Fibroblast of skin of right biceps (primary cell): ENCODE measurements at places on chromosomes 2 and 18.

DNA sequence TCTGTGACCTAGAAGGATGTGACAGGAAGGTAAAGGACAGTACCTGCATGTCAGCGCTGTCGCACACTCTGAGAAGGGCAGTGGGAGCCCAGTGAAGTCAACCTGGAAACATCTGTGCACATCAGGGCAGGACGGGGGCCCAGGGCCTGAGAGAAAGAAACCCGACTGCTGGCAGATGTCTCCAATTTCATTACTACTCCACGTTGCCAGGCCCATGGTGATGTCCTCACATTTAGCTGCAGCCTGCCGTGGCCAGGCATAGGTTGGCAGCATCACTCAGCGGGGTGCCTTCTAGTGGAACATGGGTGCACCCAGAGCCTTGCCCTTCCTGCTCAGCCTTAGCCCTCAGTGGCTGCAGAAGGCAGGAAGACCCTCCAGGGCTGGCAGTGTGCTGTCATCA lies 72.3 kb upstream of the FOSL2 start:
- DNase-seq = no peak

DNA sequence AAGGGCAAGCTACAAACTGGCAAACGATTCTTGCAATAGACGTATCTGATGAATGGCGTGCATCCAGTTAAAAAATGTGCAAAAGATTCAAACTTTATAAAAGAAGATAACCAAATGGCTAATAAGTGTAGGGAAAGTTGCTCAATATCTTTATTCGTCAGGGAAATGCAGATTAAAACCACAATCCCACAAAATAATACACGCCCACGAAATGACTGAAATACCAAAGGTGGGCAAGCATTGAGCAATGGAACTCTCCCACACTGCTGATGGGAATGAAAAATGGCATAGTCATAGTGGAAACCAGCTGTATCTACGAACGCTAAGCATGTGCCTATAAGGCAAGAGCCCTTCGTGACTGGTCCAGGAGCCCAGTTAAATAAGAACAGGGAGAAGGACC lies 168.6 kb upstream of the SIX2 start:
- DNase-seq = peak; percentile 95

- no peak for DNase-seq
Observed at GRCh38 chr2:205786976-205787375, 104.7 kb downstream of the NRP2 start.

DNA sequence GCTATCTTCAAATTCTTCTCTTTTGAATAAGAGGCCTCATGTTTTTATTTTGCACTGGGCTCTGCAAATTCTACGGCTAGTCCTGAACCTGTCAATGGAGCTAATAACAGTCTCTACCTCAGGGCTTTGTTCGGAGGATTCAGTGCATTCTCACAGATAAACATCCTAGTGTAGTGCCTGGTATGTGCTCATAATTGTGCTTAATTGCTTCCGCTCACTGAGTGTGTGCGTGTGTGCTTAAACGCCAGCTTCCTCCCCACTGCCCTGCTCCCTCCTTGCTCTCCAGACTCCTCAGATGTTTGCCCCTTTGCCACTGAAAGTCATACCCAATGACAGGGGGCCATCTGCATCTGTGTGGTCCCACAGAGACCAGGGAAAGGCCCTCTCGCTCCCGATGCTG lies 6.7 kb downstream of the GYPC start:
- DNase-seq = no peak

GRCh38 chr2:175769200-175769599 lies 232.9 kb downstream of the LNPK start:
- DNase-seq = peak; percentile 23

DNA sequence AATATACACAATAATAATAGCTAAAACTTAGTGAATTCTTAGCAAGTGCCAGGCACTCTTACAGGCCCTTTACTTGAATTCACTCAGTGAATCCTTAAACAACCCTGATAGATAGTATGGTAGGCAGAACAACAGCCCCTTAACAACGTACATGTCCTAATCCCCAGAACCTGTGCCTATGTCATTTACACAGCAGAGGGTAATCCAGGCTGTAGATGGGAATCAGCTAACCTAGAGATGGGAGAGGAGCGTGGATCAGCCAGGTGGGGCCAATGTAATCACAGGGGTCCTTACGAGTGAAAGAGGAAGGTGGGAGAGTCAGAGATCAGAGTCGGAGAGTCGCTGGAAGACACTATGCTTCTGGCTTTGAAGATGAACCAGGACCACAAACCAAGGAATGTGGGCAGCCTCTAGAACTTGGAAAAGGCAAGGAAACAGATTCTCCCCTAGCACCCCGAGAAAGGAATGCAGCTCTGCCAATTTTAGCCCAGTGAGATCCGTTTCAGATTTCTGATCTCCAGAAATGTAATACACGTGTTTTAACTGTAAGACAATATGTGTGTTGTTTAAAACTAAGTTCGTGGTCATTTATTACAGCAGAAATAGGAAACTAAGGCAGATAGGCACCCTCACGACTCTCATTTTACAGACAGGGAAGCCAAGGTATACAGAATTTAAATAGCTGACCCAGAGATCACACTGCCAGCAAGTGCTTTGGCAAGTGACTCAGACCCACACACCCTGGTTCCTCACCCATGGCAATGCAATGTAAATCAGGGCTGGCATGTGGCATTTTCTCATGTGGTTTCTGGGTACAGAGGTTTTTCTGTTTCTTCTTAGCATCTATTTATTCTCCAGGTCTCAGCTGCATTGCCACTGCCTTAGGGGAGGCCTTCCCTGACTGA lies 68.9 kb downstream of the DOCK10 start:
- DNase-seq = no peak

DNA sequence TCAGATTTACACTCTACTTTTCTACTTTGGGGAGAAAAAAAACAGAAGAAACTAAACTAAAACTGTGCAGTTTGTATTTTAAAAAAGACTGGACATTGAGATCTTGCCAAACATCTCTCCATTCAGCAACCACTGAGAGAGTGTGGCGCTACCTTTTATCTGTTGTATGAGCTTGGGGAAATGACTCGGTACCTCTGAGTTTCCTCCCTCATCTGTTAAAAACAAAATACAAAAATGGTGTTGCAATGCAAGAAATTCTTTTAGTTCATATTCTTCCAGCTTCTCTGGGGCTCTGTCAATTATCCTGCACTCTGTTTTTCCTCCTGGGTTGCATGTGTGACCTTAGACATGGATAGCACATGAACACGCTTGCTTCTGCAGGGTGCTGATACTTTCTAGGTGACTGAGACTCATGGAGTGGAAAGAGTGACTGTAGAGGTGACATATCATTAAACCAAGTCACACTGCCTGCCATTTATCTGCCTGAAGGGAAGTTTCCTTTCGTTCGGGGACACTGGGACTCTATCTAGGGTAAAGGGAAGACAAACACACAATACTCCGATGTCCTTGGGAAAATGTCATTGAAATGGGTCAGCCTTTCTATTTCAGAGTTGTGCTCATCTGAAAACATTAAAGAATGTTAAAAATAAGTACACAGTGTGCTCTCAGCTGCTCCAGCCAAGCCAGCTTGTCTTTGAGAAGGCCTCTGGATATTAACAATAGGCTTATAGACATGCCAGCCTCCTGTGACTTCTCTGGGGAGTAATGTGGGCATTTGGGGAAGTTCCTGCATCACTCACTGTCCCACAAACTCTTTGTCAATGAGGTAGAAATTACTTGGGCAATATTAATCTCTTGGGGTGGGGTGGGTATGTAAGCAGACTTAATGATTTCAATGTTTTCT lies 91.4 kb downstream of the TRIB2 start:
- peak; percentile 23 for DNase-seq

- no peak for DNase-seq
Observed at GRCh38 chr2:232681527-232681926, 15.6 kb upstream of the GIGYF2 start.

DNA sequence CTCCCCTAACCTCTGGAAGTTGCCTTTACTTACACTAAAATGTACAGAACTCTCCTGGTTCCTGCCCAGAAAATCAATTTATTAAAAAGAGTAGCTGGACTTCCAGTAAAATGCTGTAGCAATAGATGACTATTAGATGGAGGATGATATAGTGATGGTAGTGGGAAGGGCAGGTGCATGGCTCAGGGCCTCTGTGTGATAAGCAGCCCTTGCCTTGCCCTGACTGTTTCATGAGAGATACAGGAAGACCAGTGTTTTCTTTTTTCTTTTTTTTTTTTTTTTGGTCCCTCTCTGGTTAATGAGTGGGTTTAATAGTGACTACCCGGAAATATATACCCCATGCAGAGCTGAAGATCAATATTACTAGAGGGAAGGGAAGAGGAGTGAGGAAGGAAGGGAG lies 48.7 kb upstream of the NEDD4L start:
- no peak for DNase-seq

- peak; percentile 84 for DNase-seq
Observed at GRCh38 chr2:45173513-45173912, 164.3 kb upstream of the SIX2 start.

DNA sequence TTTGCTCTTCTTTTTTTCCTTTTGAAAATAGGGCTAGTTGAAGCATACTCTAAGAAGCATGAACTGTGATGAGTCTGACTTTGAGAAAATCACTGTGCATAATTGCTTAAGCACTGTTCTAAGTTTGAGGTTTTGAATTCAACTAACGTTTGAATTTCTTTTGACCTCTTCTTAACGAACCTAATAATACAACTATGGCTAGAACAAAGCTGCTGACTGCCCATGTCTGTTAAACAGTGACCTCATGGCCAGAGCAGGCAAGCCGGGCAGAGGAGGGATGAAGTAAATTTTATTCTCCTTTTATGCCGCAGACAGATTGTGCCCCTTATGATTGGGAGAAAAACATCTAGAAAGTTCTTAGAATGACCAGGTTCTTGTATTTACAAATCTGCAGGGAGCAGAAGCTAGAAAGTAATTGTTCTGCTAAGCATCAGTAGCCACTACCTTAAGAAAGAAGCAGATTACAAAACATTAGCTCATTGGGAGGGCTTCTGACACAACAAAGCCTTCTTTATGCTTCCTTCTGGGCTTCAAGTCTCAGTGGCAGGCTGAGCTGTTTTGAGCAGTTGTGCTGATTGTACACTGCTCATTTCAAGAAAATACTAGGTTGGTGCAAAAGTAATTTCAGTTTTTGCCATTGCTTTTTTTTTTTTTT lies 97.8 kb upstream of the RASGRP3 start:
- DNase-seq = no peak

- no peak for DNase-seq
Observed at GRCh38 chr18:53753601-53754000, 470.9 kb downstream of the MBD2 start.

- DNase-seq = no peak
Observed at GRCh38 chr2:222862106-222862908, 1.5 kb downstream of the ACSL3 start.

- DNase-seq = no peak
Observed at GRCh38 chr2:28427741-28428415, 35.2 kb downstream of the FOSL2 start.

GRCh38 chr2:240961910-240962299 lies 36.5 kb upstream of the SNED1 start:
- no peak for DNase-seq

GRCh38 chr2:124959581-124959980 lies 934.5 kb downstream of the CNTNAP5 start:
- peak; percentile 1 for DNase-seq

GRCh38 chr2:50346629-50347357 lies 685.1 kb downstream of the NRXN1 start:
- DNase-seq = no peak
